ENCODE measurements at places on chromosomes 11 and 22.

GRCh38 chr11:111336582-111337256, 38.4 kb downstream of the POU2AF3 start:
- DNase-seq: no peak
- H3K27ac ChIP-seq: no peak overlapping the region
- no peaks in the 10 kb centered on the region for H3K36me3 ChIP-seq
- no peak overlapping the region for H3K4me3 ChIP-seq

- no peaks in the 10 kb centered on the region for H3K36me3 ChIP-seq
- no peak within 1 kb of the TSS for H3K27ac ChIP-seq
- peaks cover 31% of the 10 kb centered on the region for H3K4me1 ChIP-seq
- H3K4me3 ChIP-seq: no peak within 1 kb of the TSS
These were observed at the start of gene CHRM1 for GRCh38 chr11:62921201-62921572. CHRM1 (minus strand) TSS chr11:62921363; CDS start chr11:62911100, 10,263 bp downstream.

- H3K4me1 ChIP-seq: peaks cover 65% of the 10 kb centered on the region
- peak; percentile 97 for DNase-seq
- no peak overlapping the region for H3K4me3 ChIP-seq
- H3K27me3 ChIP-seq: no peaks in the 10 kb centered on the region
- H3K36me3 ChIP-seq: peaks cover 36% of the 10 kb centered on the region
These were observed 10.0 kb downstream of the PRR33 start for GRCh38 chr11:1881442-1882264.

DNA sequence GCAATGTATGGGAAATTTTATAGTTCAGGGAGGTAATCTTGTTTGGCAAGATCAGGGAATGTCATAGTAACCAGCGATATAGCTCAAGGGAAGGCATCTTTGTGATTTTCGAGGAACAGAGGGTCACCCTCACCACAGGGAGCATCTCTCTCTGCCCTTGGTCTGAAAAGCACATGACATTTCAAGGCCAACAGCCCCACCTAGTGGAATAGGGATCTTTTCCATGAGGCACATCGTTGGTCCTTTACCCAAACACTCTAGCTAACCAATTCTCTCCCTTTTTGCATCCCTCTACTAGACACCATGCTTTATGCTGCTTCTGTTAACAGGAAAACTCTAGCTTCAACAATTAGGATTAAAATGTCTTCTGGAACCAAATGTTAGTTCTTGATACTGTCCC, 179.0 kb downstream of the GRM5 start:
- H3K27me3 ChIP-seq: no peaks in the 10 kb centered on the region
- no peak overlapping the region for H3K27ac ChIP-seq
- no peaks in the 10 kb centered on the region for H3K36me3 ChIP-seq
- H3K4me1 ChIP-seq: no peaks in the 10 kb centered on the region

DNA sequence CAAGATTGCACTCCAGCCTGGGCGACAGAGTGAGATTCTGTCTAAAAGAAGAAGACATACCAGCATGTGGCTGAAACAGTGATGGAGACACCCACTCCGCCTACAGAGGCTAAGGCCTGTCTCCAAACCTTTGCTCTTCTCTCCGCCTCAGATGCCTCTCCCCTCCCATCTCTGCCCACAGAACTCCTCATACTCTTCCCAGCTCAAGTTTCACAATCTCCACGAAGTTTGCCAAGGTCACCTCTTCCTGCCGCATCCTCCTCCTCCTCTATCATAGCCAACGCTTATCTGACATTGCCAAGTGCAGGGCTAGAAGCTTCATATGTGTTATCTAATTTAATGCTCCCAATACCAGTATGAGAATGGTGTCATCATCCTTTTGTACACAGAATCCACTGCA, 25.9 kb upstream of the FBLN1 start:
- no peak for DNase-seq
- H3K4me3 ChIP-seq: no peak overlapping the region
- no peaks in the 10 kb centered on the region for H3K27me3 ChIP-seq
- H3K27ac ChIP-seq: no peak overlapping the region
- no peaks in the 10 kb centered on the region for H3K36me3 ChIP-seq
